ENCODE measurements at places on chromosomes 5 and 9.

DNA sequence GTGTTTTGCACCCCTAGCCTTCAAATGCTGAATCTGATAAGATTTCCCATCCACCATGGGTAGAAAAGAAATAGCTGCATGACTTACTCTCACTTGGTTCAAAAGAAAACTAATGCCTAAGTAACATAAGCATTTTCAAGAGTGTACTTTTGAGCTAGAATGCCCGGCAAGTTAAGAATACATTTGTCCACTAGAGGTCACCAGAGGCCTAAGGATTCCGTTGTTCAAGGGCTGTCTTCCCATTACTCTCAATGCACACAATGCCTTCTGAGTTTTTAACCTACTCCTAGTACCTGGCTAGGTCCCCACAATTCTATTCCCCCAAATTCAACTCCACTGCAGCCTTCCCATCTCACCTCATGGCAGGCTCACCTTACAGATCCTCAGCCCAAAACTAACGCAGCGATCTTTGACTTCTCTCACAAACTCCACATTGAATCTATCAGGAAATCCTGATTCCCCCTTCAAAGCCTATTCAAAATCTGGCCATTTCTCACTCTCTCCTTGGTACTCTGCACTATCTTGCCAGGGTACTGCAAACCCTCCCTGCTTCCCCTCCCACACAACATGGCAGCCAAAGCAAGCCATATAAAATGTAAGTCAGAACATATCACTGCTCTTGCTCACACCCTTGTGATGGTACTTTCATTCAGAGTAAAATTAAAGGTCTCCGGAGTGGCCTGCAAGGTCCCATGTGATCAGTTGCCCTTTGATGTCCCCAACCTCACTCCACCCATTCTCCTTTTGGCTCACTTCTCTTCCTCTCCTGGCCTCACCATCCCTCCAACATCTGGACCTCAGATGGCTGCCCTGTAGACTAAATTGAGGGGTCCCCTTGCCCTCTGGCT lies 13.4 kb downstream of the OXCT1 start:
- DNase-seq = peak; percentile 20

GRCh38 chr5:83197326-83197967 lies 120.1 kb downstream of the XRCC4 start:
- DNase-seq = no peak

- no peak for DNase-seq
Observed at GRCh38 chr5:170748951-170749471, 34.5 kb upstream of the GABRP start.

- no peak for DNase-seq
Observed at GRCh38 chr5:1494780-1495524, 28.8 kb downstream of the LPCAT1 start.

GRCh38 chr9:9754186-9754585 lies 858.6 kb downstream of the PTPRD start:
- DNase-seq = no peak

Data from stimulated activated CD4-positive, alpha-beta T cell treated with anti-CD3 and anti-CD28 coated beads, Interleukin-12 subunit alpha, Interleukin-12 subunit beta, amount 100 ng/mL, for 48 hours (primary cell).